ENCODE measurements at places on chromosomes 5 and 9. TPM values are rescaled to one million over a fixed set of nuclear protein-coding genes. Genes with fewer than 3 reads are reported as not detected.

Gene THBS4
- polyA plus RNA-seq, result 0.79 TPM

DNA sequence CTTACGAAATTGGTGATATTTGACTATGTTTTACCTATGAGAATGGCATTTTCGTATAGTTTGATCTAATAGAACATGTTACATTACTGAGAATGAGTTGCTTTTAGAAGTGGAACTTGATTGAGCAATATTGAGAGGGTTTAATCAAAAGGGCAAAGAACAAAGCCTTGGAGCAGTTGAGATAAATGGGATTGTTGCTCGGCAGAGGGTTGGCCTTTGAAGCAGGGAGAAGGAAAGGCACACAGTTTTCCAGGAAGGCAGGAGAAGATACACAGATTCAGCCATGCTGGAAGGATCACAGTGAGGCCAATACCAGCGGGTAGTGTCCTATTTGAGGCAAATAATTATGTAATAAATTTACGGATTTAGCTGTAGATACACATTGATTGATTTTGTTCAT lies 19.5 kb downstream of the MAN2A1 start:
- H3K27ac ChIP-seq, result no peak overlapping the region
- H3K27me3 ChIP-seq, result no peaks in the 10 kb centered on the region

GRCh38 chr5:17907094-17907493 lies 272.8 kb downstream of the TAF11L14 start:
- H3K36me3 ChIP-seq, result no peaks in the 10 kb centered on the region
- H3K4me1 ChIP-seq, result no peaks in the 10 kb centered on the region
- DNase-seq, result no peak

GRCh38 chr5:76490960-76491359 lies 87.9 kb downstream of the IQGAP2 start:
- DNase-seq, result peak; percentile 73
- H3K4me3 ChIP-seq, result no peak overlapping the region
- H3K27me3 ChIP-seq, result no peaks in the 10 kb centered on the region
- H3K27ac ChIP-seq, result no peak overlapping the region
- H3K4me1 ChIP-seq, result peaks cover 33% of the 10 kb centered on the region

- H3K4me3 ChIP-seq, result peak overlapping the region; percentile 47
- H3K4me1 ChIP-seq, result no peaks in the 10 kb centered on the region
- H3K27me3 ChIP-seq, result no peaks in the 10 kb centered on the region
- peak; percentile 91 for DNase-seq
- H3K36me3 ChIP-seq, result no peaks in the 10 kb centered on the region
Measured at GRCh38 chr5:56481428-56482357, 248.6 kb upstream of the ANKRD55 start.

Gene FGD3
- polyA plus RNA-seq, result 45.9 TPM

DNA sequence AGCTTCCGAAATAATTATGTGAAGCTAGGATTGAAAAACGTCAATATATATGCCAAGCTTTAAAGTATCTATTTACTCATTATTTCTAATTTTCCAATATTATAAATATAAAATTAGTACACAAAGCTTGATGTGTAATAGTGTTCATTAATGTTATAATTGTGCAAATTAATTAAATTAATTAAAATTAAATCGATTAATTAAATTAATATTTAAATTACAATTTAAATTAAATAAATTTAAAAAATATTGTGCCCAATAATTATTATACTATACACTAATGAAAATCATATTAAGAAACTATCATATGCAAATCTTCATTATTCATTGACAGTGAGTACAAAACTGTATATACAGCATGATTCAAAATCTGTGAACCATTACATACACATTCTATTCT lies 409.8 kb downstream of the FAM170A start:
- H3K4me1 ChIP-seq, result no peaks in the 10 kb centered on the region
- no peak for DNase-seq
- no peaks in the 10 kb centered on the region for H3K36me3 ChIP-seq
- no peak overlapping the region for H3K27ac ChIP-seq
- no peak overlapping the region for H3K4me3 ChIP-seq

DNA sequence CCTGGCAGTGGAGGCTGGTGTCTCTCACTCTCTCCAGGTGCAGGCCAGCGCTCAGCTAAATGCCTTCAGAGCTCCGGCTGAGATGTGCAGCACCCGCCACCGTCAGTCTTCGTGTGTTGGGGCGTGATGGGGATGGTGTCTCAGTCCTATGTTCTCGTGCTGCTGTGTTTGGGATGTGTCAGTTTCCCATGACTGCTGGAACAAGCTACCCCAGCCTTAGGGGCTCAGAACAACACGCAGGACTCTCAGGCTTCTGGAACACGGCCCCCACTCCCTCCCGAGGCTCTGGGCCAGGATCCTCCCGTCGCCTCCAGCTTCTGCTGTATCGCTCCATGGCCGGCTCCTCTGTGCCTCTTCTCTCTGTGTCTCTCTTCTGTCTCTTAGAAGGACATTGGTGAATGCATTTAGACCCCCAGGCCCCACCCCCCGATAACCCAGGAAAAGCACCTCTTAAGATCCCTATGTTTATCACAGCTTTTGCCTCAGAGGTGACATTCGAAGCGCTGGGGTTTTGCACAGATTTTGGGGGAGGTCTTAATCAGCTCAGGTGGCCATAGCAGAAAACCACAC lies 9.6 kb upstream of the CEP72 start:
- no peak for DNase-seq
- no peaks in the 10 kb centered on the region for H3K36me3 ChIP-seq
- H3K27ac ChIP-seq, result no peak overlapping the region
- peaks cover under 1% of the 10 kb centered on the region for H3K4me1 ChIP-seq
- H3K4me3 ChIP-seq, result no peak overlapping the region

DNA sequence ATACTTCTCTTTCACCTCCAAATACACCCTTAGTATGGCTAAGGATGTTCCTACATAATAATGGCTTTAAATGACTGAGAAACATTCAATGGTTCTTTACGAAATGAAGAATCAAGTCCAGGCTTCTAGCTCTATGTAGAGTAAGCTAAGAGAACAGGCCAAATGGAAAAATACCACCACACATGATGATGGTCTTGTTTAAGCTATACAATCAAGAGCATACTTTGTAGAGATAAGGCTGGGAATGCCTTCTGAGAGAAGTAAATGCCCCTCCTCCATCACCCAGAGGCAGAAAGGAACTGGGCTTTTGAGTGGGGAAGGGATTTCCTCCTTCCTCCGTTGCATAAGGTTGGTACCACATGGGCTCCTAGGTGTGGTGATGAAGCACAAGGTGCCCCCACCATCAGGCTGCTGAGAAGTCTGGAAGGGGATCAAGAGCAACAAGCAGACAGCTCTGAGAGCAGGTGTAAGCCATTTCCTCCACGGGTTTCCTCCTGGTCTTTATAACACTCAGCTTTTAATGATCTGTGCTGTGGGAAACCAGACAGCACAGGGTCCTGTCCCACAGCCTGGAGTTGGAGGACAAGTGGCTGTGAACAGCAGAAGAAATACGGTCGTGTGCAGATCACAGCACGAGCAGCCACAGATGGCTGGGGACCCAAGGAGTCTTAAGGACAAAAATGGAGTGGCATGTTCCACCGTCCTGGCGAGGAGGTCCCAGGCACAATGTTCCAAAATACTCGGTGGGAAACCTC lies 396.9 kb downstream of the CTNND2 start:
- H3K27ac ChIP-seq, result no peak overlapping the region
- no peaks in the 10 kb centered on the region for H3K27me3 ChIP-seq
- DNase-seq, result no peak
- no peak overlapping the region for H3K4me3 ChIP-seq
- H3K36me3 ChIP-seq, result no peaks in the 10 kb centered on the region

DNA sequence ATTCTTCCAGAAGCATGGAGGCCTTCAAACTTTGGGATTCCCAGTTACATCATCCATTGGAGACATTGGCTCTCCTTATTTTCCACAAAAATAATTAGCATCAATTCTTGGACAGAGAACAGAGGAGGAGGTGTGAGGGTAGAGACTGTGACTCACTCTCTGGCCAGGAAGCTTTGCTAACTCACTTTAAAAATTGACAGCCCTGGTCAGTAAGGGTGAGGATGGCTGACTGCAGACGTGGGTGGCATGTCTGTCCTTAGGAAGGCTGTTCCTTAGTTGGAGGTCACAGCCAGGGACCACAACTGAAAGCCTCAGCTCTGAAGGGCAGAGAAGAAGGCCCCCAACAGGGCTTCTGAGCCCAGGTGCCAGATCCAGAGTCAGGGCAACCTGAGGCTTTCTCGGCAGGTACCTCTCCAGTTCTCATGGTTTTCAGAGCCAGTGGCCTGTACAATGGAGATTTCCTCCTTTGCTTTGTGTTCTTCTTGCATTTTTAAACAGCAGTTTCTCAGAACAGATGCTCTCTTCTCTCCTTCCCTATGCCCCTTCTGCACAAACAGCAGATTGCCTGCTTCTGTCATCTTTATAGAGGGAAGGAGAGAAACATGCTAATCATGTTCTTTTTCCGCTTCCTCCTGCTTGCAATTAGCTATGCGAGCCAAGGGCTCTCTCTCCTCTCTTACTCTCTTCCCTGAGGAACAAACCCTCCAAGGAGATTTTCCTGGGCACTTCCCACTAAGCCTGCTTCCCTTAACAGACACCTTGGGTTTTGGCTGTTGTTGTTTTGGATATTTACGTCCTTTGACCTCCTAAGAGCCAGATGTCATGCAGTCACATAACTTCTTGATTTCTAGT lies 92.5 kb upstream of the ZNF366 start:
- peak overlapping the region; percentile 72 for H3K27ac ChIP-seq
- DNase-seq, result no peak
- H3K36me3 ChIP-seq, result no peaks in the 10 kb centered on the region
- H3K27me3 ChIP-seq, result no peaks in the 10 kb centered on the region
- H3K4me1 ChIP-seq, result peaks cover 13% of the 10 kb centered on the region

GRCh38 chr9:806285-807156 lies 35.0 kb upstream of the DMRT1 start:
- DNase-seq, result peak; percentile 65
- no peak overlapping the region for H3K4me3 ChIP-seq
- H3K27ac ChIP-seq, result no peak overlapping the region

Gene ANKRD34B
- not detected for polyA plus RNA-seq

Gene NR2F1-AS1
- polyA plus RNA-seq, result 3.6 TPM

- DNase-seq, result no peak
- no peaks in the 10 kb centered on the region for H3K4me1 ChIP-seq
- H3K27me3 ChIP-seq, result no peaks in the 10 kb centered on the region
- no peak overlapping the region for H3K4me3 ChIP-seq
- no peak overlapping the region for H3K27ac ChIP-seq
- H3K36me3 ChIP-seq, result no peaks in the 10 kb centered on the region
Measured at GRCh38 chr5:135005076-135005475, 29.0 kb downstream of the PITX1 start.

Gene CMYA5
- 0.29 TPM for polyA plus RNA-seq

DNA sequence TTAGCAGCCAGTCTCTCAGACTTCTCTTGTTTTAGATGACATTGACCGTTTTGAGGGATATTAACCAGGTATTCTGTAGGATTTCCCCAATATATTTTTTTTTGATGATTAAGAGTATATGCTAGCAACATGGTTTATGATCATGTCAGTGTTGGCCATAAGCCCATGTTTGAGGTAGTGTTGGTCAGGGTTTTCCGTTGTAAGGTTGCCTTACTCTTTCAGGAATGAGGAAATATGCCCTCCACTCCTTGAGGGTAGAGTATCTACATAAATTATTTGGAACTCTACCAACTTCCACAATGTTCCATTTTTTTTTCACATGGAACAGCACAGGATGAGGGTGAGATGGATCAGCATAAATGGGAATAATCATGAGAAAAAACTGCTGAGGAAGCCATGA lies 188.4 kb upstream of the PRDM9 start:
- H3K27ac ChIP-seq, result no peak overlapping the region
- H3K36me3 ChIP-seq, result no peaks in the 10 kb centered on the region
- no peaks in the 10 kb centered on the region for H3K27me3 ChIP-seq
- no peak overlapping the region for H3K4me3 ChIP-seq

- H3K27me3 ChIP-seq, result no peaks in the 10 kb centered on the region
- H3K27ac ChIP-seq, result peak overlapping the region; percentile 74
- peaks cover 13% of the 10 kb centered on the region for H3K4me1 ChIP-seq
- no peaks in the 10 kb centered on the region for H3K36me3 ChIP-seq
- no peak overlapping the region for H3K4me3 ChIP-seq
Measured at GRCh38 chr9:68822596-68823165, 117.6 kb downstream of the PIP5K1B start.

- H3K4me1 ChIP-seq, result no peaks in the 10 kb centered on the region
- peak; percentile 41 for DNase-seq
- H3K27me3 ChIP-seq, result no peaks in the 10 kb centered on the region
Measured at GRCh38 chr9:103397868-103398600, 402.9 kb downstream of the CYLC2 start.

GRCh38 chr9:86349271-86349670 lies 4.9 kb downstream of the TUT7 start:
- peak; percentile 63 for DNase-seq
- no peak overlapping the region for H3K27ac ChIP-seq
- no peak overlapping the region for H3K4me3 ChIP-seq
- H3K36me3 ChIP-seq, result peaks cover 35% of the 10 kb centered on the region

- no peak for DNase-seq
- peaks cover 4% of the 10 kb centered on the region for H3K27me3 ChIP-seq
- no peak overlapping the region for H3K4me3 ChIP-seq
- H3K4me1 ChIP-seq, result no peaks in the 10 kb centered on the region
- no peak overlapping the region for H3K27ac ChIP-seq
- H3K36me3 ChIP-seq, result no peaks in the 10 kb centered on the region
Measured at GRCh38 chr5:5126444-5126843, 13.7 kb upstream of the ADAMTS16 start.

DNA sequence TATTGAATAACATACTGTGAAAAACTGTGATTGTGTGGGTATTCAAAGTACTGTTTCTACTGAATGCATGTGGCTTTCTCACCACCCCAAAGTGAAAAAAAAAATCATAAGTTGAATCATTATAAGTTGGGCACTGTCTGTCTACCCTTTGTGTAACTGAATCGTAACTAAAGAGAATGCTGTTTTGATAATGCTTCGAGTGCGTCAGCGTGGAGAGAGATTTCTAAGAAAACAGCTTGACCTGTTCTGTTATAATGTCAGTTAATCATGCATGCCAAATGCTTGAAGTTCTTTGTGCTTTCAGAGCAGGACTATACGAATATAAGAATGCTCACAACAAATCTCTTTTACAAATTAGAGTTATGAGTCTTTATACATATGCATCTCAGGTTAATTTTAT lies 148.8 kb upstream of the SGCD start:
- no peaks in the 10 kb centered on the region for H3K36me3 ChIP-seq
- no peak overlapping the region for H3K27ac ChIP-seq
- no peaks in the 10 kb centered on the region for H3K4me1 ChIP-seq
- H3K4me3 ChIP-seq, result no peak overlapping the region

GRCh38 chr5:141747152-141748141 lies 65.4 kb upstream of the ARAP3 start:
- H3K36me3 ChIP-seq, result no peaks in the 10 kb centered on the region
- H3K27ac ChIP-seq, result no peak overlapping the region
- no peak overlapping the region for H3K4me3 ChIP-seq
- no peaks in the 10 kb centered on the region for H3K27me3 ChIP-seq

- no peak for DNase-seq
- no peak overlapping the region for H3K27ac ChIP-seq
- H3K4me3 ChIP-seq, result no peak overlapping the region
Measured at GRCh38 chr9:104856413-104856941, 71.5 kb downstream of the ABCA1 start.

Gene KCNN2
- polyA plus RNA-seq, result 2.7 TPM

Gene DMRT3
- 0.13 TPM for polyA plus RNA-seq

Gene F2RL1
- polyA plus RNA-seq, result 3.8 TPM

- H3K4me3 ChIP-seq, result no peak overlapping the region
- H3K27me3 ChIP-seq, result no peaks in the 10 kb centered on the region
- DNase-seq, result no peak
- no peak overlapping the region for H3K27ac ChIP-seq
- H3K4me1 ChIP-seq, result no peaks in the 10 kb centered on the region
Measured at GRCh38 chr9:119998614-119999013, 581.4 kb downstream of the CDK5RAP2 start.

Measured in lung (tissue), 17 donors.